ENCODE measurements at places on chromosomes 13 and 19.
A peak's percentile ranks its signal among the peaks of the same experiment; 100 is the strongest.

DNA sequence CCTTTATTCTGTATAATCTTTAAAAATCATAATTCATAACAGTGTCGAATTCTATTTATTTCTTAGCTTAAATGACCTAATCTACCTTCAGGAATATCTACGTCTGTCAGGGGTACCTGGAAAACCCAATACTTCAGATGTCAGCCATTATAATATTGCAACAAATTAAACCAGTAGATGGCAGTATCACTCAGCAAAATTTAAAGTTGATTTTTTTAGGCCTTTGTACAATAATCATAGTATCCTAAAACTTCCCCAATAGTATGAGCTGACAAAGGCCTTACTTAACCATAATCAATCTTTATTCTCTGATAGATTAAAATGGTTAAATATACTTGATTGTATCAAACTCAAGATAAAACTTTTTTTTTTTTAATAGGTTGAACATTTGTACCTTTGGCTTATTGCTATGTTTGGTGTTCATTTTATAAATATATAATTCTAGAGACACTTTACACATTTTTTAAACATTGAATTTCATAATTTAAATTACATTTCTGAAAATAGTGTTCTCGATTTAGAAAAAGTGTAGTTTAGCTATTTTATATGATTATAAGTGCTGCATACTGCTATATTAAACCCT, 830.2 kb upstream of the SPRY2 start:
- DNase-seq: no peak

GRCh38 chr19:11555246-11555645, 3.8 kb downstream of the ELOF1 start:
- DNase-seq: no peak

GRCh38 chr13:52949742-52950141, 78.9 kb upstream of the OLFM4 start:
- DNase-seq: no peak

GRCh38 chr13:40494513-40494912, 171.9 kb downstream of the FOXO1 start:
- no peak for DNase-seq

GRCh38 chr13:31198519-31198918, 1.3 kb upstream of the B3GLCT start:
- no peak for DNase-seq

DNA sequence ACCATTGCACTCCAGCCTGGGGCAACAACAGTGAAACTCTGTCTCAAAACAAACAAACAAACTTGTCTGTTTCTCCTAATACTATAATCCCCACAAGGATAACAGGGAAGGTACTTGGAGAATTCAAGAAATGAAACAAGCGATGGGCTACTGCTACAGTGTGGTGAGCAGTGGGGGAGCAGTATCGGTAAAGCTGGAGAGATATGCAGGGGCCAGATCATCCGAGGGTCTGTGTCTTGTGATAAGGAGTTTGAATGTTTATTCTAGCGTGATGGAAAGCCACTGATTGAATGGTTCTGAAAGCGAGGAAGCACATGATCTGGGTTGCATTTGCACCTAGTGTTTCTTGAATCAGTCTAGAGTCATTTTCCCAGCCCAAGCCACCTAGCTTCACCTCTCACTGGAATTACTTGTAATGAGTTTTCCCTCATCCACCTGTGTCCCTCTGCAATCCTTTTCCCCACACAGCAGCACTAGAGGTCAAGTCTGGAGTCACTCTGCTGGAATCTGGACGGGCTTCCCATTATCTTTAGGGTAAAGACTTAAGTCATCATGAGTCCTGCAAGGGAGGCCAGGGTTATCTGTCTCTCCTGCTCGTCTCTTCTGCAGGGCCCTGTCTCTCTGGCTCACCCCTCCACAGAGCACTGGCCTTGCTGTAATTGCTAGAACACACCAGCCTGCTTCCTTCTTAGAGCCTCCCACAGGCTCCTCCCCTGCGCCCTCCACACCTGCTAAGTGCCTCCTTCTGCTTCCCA, 162.3 kb downstream of the KLF5 start:
- no peak for DNase-seq

- DNase-seq: no peak
Observed at GRCh38 chr19:17847538-17848366, at the start of gene JAK3. TSS of gene JAK3 (minus strand) at chr19:17847982. CDS start at chr19:17844417, 3,565 bp downstream.

DNA sequence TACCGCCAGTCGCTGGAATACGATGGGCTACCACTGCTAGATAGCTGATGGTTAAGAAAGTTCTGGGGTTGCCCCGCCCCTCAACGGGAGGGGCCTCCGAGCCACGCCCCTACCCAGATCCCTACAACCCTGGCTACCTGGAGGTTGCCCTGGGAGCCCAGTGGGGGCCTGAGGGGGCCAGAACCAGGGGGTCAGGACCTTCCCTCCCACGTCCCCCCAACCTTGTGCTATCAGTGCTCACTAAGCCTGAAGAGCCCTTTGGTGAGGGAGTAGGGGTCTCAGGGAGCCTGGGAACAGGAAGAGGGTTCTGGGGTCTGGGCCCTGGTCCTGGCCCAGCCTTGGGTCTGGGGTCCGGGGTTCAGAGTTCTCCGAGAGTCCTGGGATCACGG, 8.9 kb downstream of the OCEL1 start:
- no peak for DNase-seq

- DNase-seq: no peak
Observed at GRCh38 chr13:22103046-22104027, 432.5 kb downstream of the FGF9 start.

- DNase-seq: peak; percentile 88
Observed at GRCh38 chr13:36420437-36420891, 11.8 kb upstream of the CCNA1 start.

GRCh38 chr19:4186087-4186993, 3.9 kb downstream of the ANKRD24 start:
- DNase-seq: peak; percentile 92

GRCh38 chr13:23919006-23919405, 21.7 kb upstream of the C1QTNF9B start:
- no peak for DNase-seq

- DNase-seq: no peak
Observed at GRCh38 chr19:7930765-7931164, 4.8 kb upstream of the CTXN1 start.

DNA sequence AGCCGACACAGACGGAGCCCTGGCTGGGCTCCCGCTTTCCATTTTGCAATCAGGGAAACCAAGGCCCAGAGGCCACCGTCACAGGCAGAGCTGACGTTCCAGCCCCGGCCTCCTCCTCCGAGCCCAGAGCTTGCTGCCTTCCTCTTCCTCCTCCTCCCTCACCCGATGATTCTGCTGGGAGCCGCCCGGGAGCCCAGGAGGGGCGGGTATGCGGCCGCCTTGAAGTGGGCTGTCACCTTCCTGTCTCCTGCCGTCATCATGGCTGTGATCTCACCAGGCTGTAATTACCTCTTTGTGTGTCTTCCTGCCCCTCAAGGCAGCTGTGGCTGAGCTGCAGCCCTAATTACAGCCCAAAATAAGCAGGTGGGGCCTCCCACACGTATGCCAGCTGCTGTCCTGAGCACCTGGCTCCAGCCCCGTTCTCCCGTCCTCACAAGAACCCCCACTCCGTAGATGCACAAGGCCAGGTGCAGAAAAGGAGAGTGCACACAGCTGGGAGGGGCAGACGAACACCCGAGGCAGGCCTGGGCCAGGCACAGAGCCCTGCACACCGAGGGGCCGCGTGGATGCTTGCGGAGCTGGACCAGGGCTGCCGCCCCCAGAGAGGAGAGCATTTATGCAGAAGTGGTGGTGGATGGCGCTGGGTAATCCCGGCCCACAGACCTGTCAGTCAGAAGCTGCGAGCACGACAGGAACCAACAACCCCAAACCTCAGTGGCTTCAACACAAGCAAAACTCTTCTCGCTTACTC, 4.0 kb downstream of the TPGS1 start:
- DNase-seq: no peak

- DNase-seq: no peak
Observed at GRCh38 chr19:54523403-54523802, 20.8 kb downstream of the LAIR2 start.

- DNase-seq: peak; percentile 94
Observed at GRCh38 chr19:35693835-35694599, 10.3 kb upstream of the ZBTB32 start.

DNA sequence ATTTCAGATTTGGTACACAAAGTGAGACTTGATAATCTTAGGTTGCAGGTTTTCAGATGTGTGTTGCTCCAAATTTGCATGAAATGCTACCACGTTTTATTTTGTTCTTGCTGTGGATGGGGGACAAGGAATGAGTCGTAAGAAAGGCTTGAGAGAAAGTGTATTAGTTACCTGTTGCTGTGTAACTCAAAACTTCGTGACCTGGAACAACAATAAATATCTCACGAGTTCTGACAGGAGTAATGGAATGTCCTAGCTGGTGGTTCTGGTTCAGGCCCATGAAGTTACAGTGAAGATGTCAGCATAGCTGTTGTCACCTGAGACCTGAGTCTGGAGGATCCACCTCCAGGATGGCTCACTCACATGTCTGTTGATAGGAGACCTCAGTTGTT, 1.2 kb downstream of the ZNF8 start:
- DNase-seq: no peak

GRCh38 chr13:44313674-44314073, 60.0 kb upstream of the SERP2 start:
- DNase-seq: no peak

GRCh38 chr19:57570707-57571106, 8.0 kb downstream of the ZNF416 start:
- no peak for DNase-seq

DNA sequence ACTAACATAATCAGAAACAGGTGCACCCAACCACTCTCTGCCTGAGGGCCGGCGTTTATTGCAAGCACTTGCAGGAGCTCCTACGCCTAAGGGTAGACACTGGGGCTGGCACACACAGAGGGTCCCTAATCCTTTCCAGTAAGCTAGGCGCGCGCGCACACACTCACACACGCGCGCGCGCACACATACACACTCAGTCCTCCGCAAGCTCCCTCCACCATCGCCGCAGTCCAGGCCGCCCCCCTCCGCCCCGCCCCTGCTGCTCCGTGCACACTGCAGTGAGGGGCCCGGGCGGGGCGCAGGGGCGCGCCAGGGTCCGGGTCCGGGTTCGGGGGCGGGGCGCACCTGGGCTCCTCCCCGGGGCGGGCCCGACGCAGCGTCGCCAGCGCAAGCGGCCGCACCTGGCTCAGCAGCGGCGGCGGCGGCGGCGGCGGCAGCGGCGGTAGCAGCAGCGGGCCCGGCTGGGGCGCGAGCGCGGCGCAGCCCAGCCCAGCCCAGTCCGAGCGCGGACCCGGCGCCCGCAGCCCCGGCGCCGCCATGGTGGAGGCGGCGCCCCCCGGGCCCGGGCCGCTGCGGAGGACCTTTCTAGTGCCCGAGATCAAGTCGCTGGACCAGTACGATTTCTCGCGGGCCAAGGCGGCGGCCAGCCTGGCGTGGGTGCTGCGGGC, at the start of gene CAMSAP3:
TSS of gene CAMSAP3 (plus strand) at position 398 of the 668 bp plus-strand sequence. CDS start at position 538, 140 bp downstream.
- DNase-seq: no peak

DNA sequence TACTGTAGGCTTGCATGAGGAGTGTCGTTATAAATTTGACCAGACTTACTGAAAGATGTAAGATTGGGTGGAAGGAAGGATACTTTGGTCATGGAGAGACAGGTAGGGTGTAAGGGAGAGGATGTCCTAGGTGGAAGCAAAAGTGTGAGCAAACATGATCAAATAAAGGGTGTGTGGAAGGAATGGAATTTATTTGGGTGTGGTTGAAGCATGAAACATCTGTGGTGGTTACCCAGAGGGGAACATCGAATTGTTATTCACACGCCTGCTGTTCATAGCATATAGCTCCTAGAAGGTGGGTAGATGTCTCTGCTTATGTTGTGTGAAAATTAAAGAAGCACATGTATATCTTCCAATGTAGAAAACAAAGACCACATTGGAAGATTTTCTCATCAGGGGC, 157.7 kb downstream of the ATP8A2 start:
- DNase-seq: no peak

GRCh38 chr13:111873676-111874178, 193.2 kb upstream of the SOX1 start:
- DNase-seq: no peak

GRCh38 chr19:7535998-7536695, 630 bp downstream of the PNPLA6 start:
- DNase-seq: no peak

- DNase-seq: no peak
Observed at GRCh38 chr13:46622630-46623256, 69.8 kb downstream of the LRCH1 start.

DNA sequence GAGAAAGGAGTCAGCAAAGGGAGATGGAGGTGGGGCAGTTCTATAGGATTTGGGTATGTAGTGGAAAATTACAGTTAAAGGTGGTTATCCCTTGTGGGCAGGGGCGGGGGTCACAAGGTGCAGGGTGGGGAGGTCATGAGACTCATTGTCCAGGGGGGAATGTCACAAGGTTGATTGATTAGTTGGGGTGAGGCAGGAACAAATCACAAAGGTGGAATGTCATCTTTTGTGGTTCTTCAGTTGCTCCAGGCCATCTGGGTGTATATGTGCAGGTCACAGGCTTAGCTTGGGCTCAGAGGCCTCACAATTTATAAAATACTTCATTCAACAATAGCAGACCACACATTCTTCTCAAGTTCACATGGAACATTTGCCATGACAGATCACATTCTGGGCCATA, 109.6 kb downstream of the ATP11A start:
- DNase-seq: no peak

DNA sequence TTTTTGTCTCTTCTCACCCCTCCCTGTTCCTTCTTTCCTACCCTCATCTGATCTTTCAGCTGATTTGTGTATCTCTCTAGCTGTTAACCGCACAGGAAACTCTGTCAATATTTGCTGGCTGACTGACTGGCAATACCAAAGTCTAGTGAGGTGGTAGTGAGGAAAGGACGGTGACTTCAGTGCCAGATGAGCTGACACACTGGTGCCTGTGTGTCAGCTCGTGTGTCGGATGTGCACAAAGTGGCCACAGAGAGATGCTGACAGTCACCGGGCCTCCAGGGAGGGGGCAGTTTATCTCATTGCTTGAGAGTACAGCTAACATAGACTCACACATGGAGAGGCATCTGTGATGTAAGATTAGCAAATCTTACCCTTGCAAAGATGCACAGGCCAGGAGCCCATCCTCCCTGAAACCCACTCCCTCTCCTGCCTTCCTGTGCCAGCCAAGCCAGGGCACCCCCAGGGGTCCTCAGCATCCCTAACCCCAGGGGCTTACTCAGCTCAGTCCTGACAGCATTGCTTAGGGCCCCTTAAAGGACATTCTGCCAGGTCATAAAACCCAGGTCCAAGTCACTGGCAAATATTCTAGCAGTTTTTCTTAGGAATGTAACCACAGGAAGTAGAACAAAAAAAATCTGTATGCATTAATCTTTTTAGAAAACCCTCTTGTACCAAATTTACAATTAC, 80.2 kb downstream of the SHISA2 start:
- DNase-seq: no peak

DNA sequence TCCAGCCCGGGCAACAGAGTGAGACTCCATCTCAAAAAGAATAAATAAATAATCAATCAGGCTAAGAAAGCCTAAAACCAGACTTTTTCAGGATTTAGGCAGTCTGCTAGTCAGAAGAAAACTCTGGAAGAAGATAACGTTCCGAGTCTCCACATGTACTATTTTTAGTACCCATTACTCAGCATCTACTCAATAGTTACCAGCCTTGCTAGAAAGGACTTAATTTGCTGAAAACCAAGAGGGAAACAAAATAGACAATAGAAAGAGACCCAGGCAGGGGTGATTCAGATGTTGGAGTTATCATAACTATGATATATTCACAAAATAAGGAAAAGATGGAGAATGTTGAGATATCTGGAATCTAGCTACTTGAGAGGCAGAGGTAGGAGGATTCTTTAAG, 3.6 kb upstream of the LIN7B start:
- DNase-seq: no peak

GRCh38 chr13:53781941-53782340, 753.3 kb downstream of the OLFM4 start:
- no peak for DNase-seq
